ENCODE measurements at places on chromosomes 5 and 9.
A peak's percentile ranks its signal among the peaks of the same experiment; 100 is the strongest.

DNA sequence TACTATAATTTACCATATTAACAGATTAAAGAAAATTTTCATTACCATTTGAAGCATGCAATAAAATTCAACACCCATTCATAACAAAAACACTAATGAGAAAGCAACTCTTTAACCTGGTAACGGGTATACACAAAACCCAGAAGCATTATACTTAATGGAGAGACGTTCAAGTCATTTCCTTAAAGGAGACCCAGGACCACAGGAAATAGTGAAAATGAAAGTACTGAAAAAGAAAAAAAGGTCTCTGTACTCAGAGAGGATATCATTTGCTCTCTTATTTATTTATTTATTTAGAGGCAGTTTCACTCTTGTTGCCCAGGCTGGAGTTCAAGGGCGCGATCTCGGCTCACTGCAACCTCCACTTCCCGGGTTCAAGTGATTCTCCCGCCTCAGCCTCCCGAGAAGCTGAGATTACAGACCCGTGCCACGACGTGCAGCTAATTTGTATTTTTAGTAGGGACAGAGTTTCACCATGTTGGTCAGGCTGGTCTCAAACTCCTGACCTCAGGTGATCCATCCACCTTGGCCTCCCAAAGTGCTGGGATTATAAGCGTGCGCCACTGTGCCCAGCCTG lies 61.6 kb downstream of the SETX start:
- no peak for DNase-seq

GRCh38 chr5:165188556-165189175 lies 1683.2 kb downstream of the MAT2B start:
- no peak for DNase-seq

GRCh38 chr5:14218897-14219573 lies 75.9 kb downstream of the TRIO start:
- DNase-seq, result no peak

GRCh38 chr5:59678943-59679342 lies 214.6 kb downstream of the PDE4D start:
- no peak for DNase-seq

- peak; percentile 30 for DNase-seq
These were observed 1.1 kb downstream of the CTXN3 start for GRCh38 chr5:127650022-127650421.

- no peak for DNase-seq
These were observed 148.7 kb downstream of the NR3C1 start for GRCh38 chr5:143254819-143255218.

- no peak for DNase-seq
These were observed 288.3 kb downstream of the SLF1 start for GRCh38 chr5:94906750-94907149.

Measured in left hindlimb (tissue), 1 donor.